ENCODE measurements at places on chromosomes 5 and 9.

GRCh38 chr9:110030632-110031031 is 177.3 kb downstream of the C9orf152 start:
- DNase-seq = peak; percentile 40

GRCh38 chr5:172830876-172831662 is 3.0 kb upstream of the ERGIC1 start:
- peak; percentile 73 for DNase-seq

- DNase-seq = peak; percentile 58
These were observed 29.5 kb upstream of the PLIN2 start for GRCh38 chr9:19156805-19157204.

DNA sequence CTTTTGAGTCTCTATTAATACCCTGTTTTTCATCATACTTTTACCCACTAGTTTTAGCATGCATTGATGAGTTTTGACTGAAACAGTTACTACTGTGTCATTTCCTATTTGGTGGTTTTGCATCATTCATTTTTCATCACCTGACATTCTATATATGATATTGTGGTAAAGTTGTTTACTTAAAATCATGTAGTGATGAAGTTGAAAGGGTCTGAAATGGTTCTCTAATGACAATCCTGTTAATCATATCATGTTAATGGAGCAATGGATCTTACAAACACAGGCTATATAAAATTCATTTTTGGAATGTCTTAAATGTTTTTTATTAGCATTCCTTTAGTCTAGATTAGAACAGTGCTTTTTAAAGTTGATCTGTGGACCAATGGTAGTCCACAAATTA is 84.1 kb downstream of the ERBIN start:
- no peak for DNase-seq

DNA sequence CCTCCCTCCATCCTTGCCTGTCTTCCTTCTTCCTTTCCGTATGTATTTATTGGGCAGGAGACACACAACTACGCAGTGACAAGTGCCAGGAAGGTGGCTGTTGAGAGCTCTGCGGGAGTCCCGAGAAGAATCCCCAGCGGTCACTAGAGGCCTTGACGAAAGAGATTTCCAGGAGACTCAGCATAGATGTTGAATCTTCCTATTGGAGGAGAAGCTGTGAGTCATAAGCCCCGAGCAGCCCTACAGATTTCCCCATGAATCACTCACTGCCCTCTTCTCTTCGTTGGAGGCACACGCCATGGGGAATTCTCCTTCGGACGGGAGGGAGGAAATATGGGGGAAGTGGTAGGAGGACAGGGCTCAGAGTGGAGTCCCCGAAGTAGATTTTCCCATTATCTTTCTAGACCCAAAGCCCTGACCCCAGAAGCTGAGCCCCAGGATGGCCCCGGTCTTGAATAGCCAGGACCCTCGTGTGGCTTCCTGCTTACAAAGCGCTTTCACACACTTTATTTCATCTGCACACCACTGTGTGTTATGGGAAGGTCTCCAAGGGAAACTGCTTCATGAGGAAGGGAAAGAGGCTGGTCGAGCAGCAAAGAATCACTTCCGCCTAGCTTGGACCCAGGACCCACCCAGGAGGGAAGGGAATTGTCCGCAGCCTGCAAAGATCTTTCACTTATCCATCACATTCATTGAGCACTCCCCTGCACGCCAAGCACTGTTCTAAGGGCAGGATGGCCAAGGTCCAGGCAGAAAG is 12.7 kb downstream of the DUSP1 start:
- peak; percentile 85 for DNase-seq

DNA sequence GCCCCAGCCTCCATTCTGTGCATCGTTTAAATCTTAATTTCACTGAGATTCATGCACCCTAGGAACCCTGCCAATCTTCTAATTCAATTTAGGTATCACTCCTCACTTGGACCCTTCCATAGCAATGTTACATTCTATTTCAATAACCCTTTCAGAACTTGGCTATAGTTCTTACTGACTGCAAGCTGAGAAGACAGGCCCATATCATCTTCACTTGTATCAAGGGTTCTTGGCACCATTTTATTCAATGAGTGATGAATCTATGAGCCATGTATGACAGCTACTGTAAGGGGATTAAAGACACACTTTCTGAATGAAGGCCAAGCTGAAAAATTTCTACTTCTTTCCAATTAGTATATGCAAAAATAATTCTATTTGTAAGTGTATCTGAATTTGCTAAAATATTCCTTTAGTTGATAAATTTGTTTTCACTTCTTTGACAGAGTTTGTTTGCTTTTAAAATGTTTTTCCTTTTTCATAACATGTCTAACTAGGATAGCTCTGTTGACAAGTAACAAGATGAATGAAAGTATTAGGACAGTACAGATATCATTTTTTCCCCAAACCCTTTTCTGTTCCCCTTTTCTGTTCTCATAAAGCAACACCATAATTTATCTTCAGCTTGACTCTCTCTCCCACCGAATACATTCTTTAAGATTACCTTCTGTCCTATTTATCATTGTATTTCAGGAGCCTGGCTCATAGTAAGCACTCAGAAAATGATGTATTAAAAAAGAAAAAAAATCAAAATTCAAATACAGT is 9.6 kb downstream of the ITGA2 start:
- DNase-seq = no peak

GRCh38 chr5:97266076-97266475 is 83.0 kb upstream of the RIOK2 start:
- no peak for DNase-seq

DNA sequence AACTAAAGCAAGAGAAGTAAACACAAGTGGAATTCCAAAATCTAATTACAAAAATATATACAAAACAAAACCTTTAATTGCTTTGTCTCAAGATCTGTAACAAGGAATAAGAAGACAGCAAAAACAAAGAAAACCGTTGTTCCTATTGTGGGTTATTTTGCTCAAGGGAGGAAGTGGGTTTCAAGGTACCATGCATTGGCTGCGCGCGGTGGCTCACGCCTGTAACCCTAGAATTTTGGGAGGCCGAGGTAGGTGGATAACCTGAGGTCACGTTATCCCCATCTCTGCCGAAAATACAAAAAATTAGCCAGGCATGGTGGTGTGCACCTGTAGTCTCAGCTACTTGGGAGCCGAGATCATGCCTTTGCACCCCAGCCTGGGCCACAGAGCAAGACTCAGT is 12.1 kb upstream of the IQGAP2 start:
- DNase-seq = no peak

- DNase-seq = no peak
These were observed 20.9 kb downstream of the GIN1 start for GRCh38 chr5:103098993-103099392.

- DNase-seq = no peak
These were observed 43.1 kb downstream of the LNPEP start for GRCh38 chr5:96978812-96979449.

DNA sequence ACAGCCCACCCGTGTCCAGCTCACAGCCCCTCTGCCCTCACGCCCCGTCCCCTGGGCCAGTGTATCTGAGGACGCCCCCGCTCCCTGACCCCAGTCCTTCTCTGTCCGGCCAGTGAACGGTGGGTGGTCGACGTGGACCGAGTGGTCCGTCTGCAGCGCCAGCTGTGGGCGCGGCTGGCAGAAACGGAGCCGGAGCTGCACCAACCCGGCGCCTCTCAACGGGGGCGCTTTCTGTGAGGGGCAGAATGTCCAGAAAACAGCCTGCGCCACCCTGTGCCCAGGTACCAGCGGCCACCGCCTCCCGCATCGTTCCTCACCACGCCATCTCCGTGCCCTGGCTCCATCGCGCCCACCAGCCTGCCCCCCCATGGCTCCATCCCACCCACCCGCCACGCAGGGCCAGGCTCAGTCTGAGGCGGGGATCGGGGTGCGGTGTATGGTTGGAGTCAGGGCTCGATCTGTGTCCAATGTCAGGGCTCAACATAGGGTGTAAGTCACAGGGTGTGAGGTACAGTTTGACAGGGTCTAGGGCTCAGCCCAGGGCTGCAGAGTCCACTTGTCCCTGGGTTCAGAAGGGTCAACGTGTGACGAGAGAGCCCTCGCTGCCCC is 29.5 kb downstream of the HK3 start:
- DNase-seq = no peak

DNA sequence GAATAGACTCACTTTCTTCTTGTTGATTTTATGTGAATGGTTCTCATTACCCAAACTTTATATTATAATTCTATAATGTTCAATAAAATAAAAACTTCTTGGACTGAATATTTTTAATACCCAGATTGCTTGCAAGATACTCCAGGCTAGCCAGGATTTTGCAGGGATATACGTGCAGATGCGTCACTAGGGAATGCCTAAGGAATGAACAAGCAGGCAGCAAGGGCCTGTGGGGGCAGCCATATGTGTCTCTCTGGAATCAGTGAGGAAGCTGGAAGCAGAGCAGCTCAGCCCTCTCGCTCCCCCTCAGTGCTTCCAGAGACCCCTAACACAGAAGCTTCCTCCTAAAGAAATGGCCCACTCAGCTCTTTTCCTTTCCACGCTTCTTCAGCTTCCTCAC is 457.4 kb downstream of the CCDC171 start:
- no peak for DNase-seq

DNA sequence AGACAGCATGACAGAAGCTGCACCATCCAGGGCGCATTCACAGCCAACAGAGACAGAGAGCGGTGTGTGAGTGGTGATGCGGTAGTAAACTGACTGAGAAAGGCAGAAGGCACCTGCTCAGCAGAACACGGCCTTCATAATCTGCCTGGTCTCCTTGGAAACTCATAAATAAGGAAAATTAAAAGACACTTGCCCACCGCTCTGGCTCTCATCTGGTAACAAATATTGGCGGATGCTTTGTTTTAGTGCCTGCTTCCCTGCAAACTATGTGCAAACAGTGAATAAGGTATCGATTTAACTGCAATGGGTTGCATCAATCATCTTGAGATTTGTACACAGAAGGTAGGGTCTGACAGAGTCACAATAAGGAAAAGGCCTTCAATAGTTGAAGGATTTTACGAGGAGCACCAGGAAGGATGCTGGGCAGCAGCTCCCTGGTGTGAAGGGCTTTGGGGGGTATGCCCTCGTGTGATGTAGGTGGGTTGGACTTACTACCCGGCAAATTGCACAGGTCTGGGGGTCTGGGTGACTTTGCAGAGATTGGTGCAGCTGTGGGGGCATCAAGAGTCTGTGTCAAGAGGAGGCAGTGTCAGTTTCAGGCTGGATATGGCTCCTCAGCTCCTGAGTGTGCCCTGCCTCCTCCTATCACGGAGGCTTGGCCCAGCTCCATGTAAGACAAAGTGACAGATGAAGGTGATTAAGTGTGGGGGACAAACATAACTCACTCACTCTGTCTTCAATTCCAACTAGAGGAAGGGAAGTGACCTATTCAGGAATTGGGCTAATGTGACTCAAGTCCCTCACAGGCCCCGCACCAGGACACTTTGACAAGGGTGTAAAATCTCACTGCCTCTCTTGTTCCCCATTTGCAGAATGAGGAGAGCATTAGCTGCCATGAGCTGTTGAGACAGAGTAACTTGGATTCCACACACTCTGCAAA is 166.7 kb downstream of the ICE1 start:
- DNase-seq = no peak

GRCh38 chr5:157267761-157268480 is 2.0 kb downstream of the CYFIP2 start:
- no peak for DNase-seq

DNA sequence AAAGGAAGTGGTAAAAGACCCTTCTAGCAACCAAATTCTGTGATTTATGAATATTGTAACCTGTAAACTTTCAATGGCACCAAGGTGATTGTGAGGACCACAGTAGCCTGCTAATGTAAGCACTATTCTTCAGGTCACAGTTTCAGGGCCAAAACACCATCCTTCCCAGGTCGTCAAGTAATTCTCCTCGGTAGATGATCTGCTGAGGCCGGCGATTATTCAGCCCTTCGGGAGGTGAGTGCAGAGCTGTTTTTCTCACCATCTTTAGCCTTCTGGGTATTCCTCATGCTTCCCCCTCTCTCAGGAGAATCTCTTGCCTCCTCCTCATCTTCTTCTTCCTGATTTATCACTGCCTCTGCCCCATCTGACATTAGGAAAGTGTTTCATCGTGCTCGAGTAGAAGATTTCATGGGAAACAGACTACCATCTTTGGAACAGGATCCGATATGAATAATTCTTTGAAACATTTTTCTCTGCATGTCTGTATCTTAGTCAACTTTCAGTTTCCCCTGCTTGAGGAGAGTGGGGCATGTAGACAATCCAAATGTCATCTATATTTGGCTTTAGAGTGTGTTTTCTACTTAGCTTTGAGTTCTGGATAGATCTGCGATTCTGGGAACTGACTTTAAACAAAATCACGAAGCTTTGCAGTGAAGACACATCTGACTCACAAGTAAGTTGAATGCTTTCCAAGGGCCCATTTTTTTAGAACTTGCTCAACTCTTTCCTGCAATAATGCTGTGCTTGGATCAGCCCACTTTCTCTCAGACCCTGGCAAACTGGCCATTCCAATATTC is 173.9 kb downstream of the AOPEP start:
- peak; percentile 73 for DNase-seq

DNA sequence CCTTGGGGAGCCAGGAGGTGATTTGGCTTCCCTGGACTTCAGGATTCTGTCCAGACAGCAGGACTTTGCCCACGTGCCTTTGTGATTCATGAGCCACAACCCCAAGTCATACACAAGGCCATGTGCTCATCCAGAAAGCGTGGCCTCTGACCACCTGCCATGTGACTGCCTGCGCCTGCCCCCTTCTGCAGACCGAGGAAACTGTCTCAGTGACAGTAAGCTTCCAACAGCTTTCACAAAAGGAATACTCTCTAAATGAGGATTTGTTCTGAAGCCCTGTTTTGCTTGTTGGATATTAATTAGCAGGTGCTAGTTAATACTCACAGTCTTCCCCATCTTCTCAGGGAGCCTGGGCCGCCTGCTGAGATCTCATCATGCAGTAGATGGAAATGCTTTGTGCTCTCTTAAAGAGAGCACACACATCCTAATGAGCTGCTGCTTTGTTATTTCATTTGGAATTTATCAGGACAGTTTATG is 36.9 kb upstream of the ANGPTL2 start:
- DNase-seq = peak; percentile 87

DNA sequence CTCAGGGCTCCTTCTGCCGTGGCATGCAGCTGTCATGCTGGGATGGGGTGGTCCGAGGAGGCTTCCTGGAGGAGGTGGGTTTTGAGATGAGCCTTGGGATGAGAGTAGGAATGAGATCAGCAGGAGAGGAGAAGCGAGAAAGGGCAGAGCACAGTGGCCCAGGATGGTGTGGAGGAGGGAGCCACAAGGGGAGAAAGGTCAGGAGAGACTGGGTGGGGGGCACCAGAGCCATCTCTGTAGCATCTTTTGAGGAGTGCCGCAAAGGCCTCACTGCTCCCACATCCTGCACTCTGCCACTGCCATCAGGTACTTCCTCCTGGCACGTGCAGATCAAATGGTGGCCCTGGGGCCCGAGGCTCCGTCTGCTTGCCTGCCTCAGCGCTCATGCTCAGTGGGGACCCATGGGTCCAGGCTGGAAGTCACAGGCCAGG is 150.2 kb downstream of the MACROH2A1 start:
- no peak for DNase-seq

- peak; percentile 71 for DNase-seq
These were observed 81.2 kb upstream of the CCDC112 start for GRCh38 chr5:115377468-115378217.

DNA sequence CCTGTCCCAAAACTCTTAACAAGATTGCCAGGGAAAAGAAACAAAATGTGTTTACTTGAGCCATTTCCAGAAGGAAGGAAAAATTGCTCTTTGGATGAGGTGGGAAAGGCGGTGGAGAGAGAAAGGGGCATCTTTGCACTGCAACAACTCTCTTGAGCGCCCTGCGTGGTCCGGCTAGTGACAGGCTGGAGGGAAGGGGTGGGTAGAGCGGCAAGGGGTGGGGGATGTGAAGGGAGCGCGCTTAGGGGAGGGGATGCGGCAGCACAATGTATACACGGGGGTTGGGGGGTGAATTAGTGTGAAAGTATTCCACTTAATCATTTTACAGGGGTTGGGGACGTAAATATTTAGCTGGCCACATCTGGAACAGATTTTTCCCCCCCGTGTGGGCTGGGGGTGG is 1.3 kb downstream of the FGF10 start:
- no peak for DNase-seq
